ENCODE measurements at places on chromosomes 3 and 15.

DNA sequence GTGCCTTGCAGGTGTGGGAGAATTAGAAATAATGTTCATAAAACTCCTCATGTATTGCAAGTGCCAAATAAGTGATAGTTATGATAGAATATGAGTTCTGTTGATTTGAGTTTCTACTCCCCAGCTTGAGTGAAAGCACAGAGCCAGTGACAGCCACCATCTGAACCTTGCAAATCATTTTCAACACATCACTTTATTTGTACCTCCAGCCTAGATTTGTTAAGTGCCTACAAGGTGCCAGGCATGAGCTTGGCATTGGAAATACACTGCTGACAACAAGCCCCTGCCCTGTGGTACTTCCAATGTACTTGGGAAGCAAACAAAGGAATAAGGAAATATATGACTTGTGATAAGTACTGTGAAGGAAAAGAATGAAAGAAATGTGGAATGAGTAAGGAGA, 17.0 kb downstream of the FEZF2 start:
- DNase-seq = no peak

DNA sequence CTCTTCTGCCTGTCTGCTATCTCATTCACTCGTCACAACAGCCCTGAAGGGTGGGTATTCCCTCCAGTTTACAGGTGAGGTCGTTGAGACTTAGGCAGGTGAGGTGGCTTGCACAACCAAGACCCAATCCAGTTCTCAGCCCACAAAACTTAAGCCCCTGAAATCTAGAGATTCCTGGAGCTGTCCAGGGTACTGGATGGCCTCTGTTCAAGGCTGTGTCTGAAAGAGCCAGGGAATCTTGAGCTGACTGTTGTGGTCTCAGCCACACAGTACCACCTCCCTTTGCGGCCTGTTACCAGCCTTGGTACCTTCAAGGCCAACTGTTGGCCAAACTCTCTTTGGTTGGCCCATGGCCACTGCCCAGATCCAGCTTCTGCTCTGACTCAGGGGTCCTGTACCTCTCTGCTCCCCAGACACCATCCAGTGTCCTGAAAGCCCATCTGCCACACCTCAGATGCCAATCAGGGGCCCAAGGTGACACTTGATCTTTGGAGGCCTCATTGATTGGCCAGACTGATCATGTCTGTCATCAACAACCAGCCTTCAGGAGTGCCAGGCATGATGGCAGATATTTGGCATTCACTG, 10.9 kb upstream of the FAM107A start:
- peak; percentile 88 for DNase-seq

DNA sequence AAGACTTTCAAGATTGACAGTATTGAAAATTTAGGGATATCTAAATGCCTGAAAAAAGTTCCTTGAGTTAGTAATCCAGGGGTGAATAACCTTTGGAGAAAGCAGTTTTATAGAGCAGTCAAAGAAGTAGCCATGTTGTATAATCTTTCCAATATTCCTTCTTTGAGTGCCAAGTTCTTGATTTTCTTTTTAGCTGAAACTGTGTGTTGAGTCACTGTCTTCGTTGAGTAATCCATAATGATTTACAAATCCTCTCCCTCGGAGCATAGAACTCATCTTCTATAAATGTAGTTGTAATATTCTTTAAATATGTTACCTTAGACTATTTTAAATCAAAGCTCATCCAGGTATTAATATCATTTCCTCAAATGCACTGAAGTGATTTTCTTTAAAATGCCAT, 135.2 kb downstream of the BBX start:
- DNase-seq = no peak

DNA sequence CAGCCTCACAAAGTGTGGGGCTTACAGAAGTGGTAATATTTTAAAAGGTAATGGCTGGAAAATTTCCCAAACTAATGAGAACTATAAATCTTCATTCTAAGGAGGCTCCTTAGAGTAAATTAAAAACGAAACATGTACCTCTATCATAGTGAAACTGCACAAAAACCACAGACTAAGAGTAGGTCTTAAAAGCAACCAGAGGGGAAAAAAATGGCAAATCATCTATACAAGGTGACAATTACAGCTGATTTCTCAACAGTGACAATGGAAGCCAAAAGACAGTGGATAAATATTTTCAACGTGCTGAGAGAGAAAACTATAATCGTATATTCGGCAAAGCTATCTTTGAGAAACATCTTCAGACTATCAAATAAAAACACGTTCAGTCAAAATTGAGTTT, 20.6 kb downstream of the HEG1 start:
- no peak for DNase-seq

DNA sequence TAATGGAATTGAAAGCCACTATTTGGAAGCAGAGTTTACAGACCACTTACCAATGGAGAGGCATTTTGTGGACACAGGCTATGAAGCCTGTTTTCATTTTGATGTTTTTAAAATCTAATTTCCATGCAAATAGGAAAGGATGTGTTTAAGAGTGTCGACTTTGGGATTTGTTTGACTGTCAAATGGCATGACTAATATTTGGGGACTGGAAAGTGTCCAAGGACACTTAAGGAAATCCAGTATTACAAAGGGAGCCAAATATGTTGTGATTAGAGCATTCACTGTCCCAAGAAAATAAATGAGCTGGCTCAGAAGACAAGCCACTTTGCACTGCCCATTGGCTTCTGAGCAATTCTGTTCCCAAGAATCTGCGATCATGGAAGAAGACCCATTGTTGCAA, 34.0 kb upstream of the SLC6A11 start:
- no peak for DNase-seq

DNA sequence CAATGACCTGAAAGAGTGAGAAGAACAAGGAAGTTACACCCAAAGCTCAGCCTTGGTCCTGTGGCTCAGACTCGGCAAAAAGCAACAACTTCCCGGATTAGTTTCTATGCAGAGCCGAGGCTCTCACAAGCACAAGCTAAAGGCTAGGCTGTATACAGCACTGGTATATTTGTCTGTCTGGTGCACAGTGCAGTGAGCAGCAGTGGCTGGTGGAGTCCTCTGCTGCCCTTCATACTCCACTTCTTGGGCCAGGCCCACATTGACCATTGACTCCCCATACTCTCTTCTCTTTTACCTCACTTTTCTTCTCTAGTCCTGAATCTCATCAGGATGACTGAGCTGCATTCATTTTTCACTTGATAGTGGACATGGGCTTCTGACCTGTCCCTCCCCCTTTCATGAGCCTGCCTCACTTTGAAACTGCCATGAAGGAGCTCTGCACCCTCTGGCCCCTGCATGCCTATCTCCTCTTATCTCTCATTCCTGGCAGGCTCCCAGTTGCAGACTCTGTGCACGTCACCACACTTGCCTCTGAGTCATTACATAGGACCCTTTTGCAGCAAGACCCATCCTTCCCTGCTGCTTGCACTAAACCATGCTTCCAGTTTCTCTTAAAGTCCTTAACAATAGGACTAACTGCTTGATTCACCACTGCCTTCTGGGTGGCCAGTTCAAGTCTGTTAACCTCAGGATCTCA, 379.3 kb downstream of the NTRK3 start:
- no peak for DNase-seq

GRCh38 chr3:96069065-96069464, 745.3 kb upstream of the EPHA6 start:
- DNase-seq = no peak

DNA sequence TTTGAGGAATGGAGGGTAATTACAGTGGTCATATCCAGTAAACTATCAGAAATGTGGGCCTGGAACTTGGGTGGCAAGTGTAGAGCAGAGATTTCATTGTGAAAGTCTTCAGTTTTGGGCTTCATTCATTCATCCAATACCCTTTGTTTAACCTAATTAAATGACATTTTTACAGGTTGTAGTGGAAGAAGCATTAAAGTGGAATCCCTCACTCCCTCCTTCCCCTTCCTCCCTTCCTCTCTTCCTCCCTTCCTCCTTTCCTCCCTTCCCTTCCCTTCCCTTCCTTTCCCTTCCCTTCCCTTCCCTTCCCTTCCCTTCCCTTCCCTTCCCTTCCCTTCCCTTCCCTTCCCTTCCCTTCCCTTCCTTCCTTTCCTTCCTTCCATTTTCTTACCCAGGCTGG, 219.3 kb downstream of the PDCD6IP start:
- DNase-seq = no peak

GRCh38 chr15:65914386-65914785, 45.1 kb downstream of the RAB11A start:
- no peak for DNase-seq

DNA sequence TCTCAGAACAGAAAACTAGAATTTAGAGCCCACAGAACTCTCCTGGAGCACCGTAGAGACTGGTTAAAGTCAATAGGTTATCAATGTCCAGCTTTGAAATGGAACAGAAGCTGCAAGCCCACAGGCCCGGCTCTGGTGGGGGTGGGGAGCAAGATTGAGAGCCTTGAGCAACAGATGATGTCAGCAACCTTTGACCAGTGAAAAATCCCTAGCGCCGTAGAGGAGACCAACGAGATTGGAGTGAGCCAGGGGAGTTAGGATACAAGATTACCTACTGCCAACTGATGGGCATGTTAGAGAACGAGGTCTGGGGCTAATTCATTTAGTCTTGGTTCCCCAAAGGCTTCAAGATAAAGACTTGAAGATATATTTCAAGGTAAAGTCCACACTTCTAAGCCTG, 345.5 kb upstream of the LMCD1 start:
- DNase-seq = no peak
